ENCODE measurements at places on chromosomes 1 and 21.

DNA sequence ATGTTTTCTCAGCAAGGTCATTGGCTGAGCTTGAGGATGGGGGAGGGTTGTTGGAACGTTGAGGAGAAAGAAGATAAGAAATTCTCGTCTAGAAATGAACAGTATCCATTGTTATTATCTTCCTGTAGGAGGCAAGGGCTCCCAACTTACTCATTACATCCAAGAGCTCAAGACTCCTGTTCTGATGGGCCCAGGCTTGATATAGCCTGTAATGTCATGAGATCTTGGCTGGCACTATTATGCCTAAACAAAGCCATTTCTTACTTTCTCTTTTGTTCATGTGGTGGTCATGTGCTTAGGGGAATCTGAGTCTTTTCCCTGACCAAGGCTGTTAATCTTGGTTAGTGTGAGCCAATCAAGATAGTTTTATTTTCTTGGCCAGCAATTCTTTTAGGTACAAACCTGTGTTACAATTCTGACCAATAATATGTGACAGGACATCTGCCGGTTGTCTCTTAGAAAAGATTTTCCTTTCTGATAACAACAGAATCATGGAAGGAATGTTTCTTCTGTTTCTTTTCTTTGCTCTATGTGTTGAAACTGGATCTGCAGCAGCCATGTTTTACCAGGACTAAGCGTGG, 15.2 kb upstream of the IGSF3 start:
- no peak for DNase-seq

- DNase-seq, result no peak
These were observed 24.9 kb downstream of the CNIH3 start for GRCh38 chr1:224641030-224641429.

GRCh38 chr1:91870322-91870721, 15.6 kb downstream of the TGFBR3 start:
- DNase-seq, result no peak

DNA sequence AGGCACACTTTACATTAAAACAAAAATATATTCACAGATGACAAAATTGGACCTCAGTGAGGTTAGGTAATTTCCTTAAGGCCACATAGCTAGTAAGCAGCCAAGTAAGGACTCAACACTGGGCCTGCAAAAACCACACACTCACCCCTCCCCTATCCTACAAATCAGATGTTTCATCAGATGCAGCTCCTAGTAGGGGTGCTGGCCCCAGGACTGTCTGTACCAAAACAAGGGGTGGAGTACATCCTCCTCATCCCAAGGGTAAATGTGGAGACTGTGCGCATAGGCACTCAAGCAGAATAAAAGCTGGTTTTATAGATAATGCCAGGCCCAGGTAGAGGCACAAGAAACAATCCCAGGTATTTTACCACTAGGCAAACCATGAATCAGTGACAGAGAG, 25.7 kb downstream of the URB1 start:
- no peak for DNase-seq

- DNase-seq, result no peak
These were observed 11.8 kb upstream of the FASLG start for GRCh38 chr1:172647110-172647564.

Data from SW 1271 (cell line).